ENCODE measurements at places on chromosomes 16 and 17.

GRCh38 chr17:65799454-65799853, 238.0 kb upstream of the AXIN2 start:
- no peak for DNase-seq

GRCh38 chr17:74558882-74559519, 8.3 kb downstream of the CD300H start:
- DNase-seq: no peak

DNA sequence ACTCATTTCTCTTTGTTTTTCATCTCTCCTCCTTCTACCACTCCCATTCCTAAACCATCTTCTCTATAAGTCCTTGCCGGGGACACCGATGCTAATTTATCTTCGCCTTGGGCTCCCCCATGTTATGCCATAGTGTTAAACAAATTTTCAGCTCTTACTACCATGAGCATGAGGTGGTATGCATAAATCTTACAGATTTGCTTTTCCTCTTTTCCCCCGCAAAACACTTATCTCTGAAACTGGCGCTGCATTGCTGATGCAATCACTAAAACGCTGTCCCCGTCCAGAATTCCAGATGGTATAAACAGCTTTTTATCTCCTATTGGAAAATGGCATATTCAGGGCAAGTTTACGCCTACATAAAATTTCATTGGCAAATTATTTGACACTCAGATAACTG, 673.6 kb upstream of the CDH8 start:
- no peak for DNase-seq

GRCh38 chr16:16073001-16073545, 123.7 kb downstream of the ABCC1 start:
- DNase-seq: no peak

DNA sequence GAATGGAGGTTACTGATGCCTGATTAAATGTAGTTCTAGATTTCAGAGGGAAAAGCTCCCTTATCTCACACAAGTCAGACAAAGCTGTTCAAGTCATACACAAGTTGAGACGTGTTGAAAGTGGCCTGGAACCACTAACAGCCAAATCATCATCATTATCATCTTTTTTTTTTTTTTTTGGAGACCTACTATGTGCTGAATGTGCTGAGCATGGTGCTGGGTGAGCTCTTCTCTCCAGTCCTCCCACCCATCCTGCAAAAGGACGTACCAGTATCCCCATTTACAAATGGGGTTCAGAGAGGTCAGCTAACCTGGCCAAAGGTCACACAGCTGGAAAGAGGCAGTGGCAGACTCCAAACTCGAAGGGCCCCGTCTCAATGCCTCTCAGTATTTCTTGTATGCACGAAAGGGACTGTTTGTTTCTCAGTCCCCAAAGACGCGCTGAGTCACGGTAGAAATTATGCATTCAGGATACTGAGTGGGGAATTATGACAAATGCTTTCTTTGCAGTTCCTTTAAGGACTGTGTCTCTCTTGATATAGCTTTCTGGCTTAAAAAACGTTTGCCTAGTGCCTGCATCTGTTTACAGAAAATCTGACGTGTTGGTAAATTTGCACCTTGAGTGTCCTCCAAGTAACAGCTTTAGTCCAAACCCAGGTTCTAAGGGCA, 235.5 kb downstream of the XYLT1 start:
- DNase-seq: no peak

- DNase-seq: no peak
Measured at GRCh38 chr17:70357190-70357589, 187.9 kb downstream of the KCNJ2 start.

DNA sequence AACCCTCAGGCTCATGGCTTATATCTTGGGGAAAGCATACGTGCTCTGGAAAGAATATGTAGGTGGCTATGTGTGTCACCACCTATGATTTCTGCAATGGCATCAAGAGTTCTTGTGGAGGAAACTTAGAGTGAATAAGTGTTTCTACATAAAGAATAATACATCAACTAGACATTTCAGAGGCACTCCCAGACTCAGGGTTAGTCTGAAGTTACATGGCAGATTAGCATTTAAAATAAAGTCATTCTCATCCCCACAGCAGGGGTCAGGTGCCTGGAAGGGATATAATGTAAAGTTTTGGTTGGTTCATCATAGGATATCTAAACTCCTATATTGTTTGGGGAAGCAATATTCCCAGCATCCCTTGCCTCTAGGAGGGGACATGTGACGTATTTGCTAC, 182.1 kb downstream of the PCTP start:
- no peak for DNase-seq

DNA sequence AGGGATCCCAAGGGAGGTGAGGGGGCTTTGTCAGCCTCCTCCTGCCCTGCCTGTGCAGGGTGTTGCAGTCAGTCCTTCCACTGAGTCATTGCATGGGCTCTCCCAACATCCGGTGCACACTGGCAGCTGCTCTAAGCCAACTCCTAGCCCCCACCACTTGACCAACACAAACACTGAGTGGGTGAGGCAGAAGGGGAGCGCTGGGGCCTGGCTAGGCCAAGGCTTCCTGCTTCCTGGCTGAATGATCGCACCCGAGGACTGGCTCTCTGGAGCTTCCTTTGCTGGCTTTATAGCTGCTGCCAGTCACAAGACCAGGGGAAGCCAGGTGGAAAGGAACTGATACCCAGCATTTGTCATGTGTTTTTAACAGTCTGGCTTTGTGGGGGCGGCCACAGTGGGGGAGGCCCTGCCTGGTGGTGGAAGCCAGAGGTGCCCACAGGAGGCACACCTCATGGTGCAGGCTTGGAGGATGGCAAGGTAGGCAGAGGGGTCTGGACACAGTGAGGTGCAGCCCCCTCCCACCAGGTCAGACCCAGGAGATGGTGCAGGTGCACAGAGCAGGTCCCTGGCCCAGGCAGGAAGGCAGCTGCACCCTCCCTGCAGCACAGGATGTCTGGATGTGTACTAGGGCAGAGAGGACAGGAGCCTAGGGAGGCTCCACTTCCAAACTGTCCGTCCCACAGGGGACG, 6.8 kb downstream of the MPG start:
- DNase-seq: no peak

- no peak for DNase-seq
Measured at GRCh38 chr17:77884019-77884418, 74.5 kb upstream of the TNRC6C start.

GRCh38 chr17:39239640-39240314, 14.0 kb upstream of the STAC2 start:
- DNase-seq: peak; percentile 17

DNA sequence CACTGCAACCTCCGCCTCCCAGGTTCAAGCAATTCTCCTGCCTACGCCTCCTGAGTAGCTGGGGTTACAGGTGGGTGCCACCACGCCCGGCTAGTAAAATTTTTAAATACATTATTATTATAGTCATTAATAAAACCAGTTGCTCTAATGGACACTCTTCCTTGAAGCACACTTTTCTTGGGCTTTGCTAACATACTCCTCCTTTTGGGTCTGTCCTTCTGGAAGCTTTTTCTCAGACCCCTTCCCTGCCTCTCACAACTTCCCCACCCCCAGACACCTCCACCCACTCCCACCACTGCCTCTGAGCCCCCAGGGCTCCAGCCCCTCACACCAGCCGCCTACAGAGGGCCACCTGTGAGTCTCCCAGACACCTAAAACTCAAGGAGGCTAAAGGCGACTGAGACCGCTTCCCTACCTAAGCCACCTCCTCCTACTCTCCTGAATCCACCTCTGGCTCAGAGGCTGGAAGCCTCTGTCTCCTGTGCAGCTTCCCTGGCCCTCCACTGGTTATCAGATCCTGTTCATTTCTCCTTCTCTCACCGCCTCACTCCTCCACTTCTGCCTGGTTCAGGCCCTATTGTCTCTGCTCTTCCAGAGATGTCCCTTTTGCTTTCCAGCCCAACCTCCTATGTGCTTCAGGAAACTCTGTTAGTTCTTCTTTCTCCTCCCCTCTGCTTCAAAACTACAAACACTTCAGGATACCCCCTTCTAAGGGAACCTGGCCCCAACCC, 2.1 kb upstream of the CUEDC1 start:
- DNase-seq: no peak

GRCh38 chr17:49577650-49577934, 1.9 kb downstream of the NXPH3 start:
- no peak for DNase-seq

- DNase-seq: no peak
Measured at GRCh38 chr17:9330611-9331271, 244.9 kb downstream of the STX8 start.

- no peak for DNase-seq
Measured at GRCh38 chr17:17413821-17414220, 63.0 kb upstream of the MED9 start.

DNA sequence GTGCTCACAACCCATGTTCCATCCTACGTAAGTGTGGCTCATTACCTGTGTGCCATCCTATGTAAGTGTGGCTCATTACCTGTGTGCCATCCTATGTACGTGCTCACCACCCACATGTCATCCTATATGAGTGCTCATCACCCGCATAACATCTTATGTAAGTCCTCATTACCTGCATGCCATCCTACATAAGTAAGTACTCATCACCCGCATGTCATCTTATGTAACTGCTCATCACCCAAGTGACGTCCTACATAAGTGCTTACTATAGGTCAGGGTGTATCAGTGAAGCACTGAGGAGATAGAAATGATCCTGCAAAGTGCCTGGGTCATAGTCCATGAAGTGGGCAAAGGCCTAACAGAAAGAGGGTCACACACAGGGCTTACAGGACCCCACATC, 93.1 kb downstream of the AXIN2 start:
- DNase-seq: no peak

- no peak for DNase-seq
Measured at GRCh38 chr17:1755252-1755826, 6.5 kb upstream of the SERPINF1 start.

DNA sequence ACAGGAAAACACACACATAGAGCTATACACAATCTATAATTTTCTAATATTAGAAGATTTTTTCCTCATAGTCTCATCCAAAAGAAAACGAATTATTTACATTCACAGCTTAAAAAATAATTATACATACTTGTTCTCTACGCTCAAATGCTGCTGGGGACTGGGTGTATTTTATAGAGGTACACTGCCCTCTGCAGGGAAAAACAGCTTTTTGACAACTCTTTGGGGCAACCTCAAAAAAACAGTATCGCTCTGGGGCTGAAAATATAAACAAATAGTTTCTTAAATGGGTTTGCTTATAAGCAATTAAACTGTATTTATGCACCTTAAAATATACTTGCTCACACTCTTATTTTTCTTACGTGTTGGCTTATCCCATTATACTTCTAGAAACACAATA, 261.8 kb upstream of the PSMD7 start:
- no peak for DNase-seq

DNA sequence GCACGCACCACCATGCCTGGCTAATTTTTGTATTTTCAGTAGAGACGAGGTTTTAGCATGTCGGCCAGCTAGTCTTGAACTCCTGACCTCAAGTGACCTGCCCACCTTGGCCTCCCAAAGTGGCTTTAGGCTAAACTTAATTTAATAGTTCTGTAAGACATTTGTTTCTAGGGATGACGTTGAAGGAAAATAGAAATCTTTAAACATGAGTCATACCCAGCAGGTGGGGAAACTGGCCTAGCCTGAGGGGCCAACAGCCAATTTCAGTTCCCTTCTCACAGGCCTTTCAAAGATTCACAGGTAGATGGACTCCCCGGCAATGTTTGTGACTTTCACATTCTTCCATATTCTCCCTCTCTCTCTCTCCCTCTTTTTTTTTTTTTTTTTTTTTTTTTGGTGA, 18.1 kb upstream of the ITPRIPL2 start:
- DNase-seq: no peak

- DNase-seq: no peak
Measured at GRCh38 chr16:62853887-62854286, 817.6 kb upstream of the CDH8 start.

All from hematopoietic multipotent progenitor cell treated with erythropoietin and hydrocortisone succinate and interleukin-3 and kit ligand, for 17 days (in vitro differentiated cells).